ENCODE measurements at places on chromosomes 12 and 14.

GRCh38 chr12:67356380-67356774 is 87.2 kb downstream of the CAND1 start:
- DNase-seq, result no peak

- DNase-seq, result peak; percentile 44
Measured at GRCh38 chr12:112906712-112907414, at the start of gene OAS1. Gene OAS1, plus strand, starts transcription at chr12:112906962. Its CDS starts 78 bp downstream, at chr12:112907040.

- no peak for DNase-seq
Measured at GRCh38 chr14:56862836-56863235, 52.6 kb upstream of the OTX2 start.

DNA sequence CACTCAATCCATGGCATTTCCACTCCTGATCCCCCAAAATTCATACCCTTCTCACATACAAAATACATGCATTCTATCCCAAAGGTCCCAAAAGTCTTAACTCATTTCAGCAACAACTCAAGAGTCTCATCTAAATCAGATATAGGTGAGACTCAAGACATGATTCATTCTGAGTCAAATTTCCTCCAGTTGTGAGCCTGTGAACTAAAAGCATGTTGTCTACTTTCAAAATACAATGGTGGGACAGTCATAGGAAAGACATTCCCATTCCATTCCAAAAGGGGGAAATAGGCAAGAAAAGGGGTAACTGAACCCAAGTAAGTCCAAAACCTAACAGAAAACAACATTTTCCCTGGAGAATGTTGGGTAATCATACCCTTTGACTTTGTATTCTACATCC is 103.3 kb downstream of the C12orf75 start:
- no peak for DNase-seq

- DNase-seq, result no peak
Measured at GRCh38 chr14:100660498-100660881, 66.2 kb upstream of the DLK1 start.

DNA sequence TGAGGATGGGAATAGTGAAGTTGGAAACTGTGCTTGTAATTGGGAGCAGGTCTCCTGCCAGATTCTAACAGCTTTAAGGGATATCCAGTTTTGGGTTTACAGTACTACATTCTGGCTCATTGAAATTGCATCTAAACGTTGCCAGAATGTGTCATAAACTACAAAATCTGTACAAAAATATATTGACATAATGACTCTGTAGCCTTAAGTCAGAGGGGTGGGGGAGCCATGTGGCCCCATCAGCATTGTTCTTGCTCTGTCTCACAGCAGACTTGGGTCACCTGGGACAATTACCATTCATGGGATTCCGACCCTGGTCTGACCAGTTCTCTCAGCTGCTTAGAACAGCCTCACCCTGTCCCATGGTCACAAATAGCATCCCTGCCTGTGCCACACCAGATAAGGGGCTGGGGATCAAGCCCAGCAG is 43.3 kb upstream of the MED13L start:
- no peak for DNase-seq

- peak; percentile 95 for DNase-seq
Measured at GRCh38 chr12:13179211-13180074, 17.1 kb upstream of the EMP1 start.
